ENCODE measurements at places on chromosomes 16 and 17. TPM values are rescaled to one million over a fixed set of nuclear protein-coding genes. Genes with fewer than 3 reads are reported as not detected.
A peak's percentile ranks its signal among the peaks of the same experiment; 100 is the strongest.

DNA sequence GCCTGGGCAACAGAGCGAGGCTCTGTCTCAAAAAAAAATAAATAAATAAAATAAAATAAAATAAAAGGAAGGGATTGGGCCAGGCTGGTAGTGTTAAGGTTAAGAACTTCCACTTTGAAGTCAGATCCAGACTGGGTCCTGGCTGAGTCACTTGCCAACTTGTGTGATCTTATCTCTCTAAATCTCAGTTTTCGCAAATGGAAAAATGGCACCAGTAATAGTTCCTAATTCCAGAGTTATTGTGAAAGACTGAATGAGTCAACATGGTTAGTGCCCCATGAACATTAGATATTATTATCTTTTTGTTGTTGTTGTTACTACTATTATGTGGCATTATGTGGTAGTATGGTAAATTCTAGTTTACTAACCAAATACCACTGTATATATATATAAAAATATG is 188.0 kb upstream of the AXIN2 start:
- DNase-seq: no peak

LRRC37A gene
- 4.4 TPM for polyA plus RNA-seq

DNA sequence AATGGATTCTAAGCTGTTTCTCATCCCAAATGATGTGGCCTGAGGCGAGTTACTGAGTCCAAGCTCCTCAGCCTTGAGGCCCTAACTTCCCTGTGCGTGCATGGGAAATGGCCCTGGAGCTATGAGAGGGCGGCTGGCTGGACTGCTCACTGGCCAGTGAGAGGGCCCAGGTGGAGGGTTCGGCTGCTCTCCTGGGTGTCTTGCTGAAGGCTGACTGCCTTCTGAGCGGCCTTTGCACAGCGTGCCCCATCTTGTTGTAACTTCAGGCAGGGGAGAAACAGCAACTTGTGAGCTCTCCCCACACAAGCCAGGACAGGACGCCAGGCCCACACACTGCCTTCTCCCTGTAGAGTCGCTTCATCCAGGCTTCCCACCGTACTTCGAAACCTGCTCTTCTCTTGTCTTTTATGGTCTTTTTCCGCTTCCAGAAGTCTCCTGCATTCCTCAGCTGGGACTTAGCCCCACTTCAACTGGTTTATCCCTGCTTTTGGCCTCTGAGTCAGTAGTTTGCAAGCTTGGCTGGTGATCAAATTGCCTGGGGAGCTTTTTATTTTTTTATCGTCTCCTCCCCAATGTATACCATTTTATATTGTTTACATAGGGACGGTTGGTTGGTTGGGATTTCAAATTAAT is 13.3 kb downstream of the CDH3 start:
- no peak for DNase-seq

TVP23A gene
- 3.6 TPM for polyA plus RNA-seq

DNA sequence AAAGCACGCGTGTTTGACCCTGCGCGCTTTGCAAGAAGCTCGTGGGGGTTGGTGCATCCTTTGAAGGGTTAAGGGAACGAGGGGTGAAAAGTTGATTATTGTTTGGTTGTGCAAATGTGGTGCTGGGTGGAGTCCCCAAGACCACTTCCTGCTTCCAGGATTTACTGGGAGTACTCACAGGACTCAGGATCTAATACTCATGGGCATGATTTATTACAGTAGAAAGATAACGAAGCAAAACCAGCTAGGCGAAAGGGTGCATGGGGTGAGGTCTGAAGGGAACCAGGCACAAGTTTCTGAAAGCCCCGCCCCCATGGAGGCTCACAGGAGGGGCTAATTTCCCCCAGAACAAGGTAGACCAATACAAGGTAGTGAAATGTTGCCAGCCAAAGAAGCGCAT is 58.8 kb downstream of the RPTOR start:
- DNase-seq: no peak

ZNF785 gene
- 21.2 TPM for polyA plus RNA-seq

DNA sequence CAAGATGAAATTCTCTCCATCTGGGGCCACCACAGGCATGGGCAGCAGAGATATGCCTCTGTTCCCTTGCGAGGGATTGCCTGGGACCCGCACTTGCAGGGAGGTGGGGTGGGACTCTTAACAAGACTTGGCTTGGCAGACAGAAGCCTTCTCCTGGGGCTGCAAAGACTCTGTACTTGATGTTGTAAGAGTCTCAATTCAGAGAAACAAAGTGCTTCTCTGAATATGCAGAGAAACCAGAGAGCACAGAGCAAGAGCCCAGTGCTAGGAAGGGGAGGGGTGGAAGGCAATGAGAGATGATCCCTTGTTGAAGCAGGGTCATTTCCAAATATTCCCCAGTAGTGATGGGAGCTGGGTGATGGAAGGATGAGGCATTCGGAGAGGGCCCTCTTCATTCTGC is 2.2 kb downstream of the MMP28 start:
- DNase-seq: no peak

GRCh38 chr17:57457188-57457587 is 200.9 kb downstream of the MSI2 start:
- no peak for DNase-seq

TRIM37 gene
- polyA plus RNA-seq: 27.4 TPM

DNA sequence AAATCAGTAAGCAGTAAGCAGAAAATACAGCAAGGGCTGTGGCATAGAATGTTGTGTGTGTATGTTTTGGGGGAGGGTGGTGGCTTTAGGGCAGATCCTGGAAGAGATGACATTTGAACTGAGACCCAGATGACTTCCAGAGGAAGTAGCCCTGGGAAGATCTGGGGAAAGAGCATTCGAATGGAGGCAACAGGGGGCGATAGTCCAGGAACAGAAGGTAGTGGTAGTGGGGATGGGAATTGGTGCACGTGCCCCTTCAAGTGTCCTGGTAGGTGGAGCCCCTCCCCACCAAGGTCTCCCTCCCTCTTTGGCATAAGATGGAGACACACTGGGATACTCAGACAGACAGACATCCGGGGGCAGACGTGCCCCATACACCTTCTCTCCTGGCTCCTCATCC is 14.1 kb downstream of the ARHGEF15 start:
- DNase-seq: no peak

DNA sequence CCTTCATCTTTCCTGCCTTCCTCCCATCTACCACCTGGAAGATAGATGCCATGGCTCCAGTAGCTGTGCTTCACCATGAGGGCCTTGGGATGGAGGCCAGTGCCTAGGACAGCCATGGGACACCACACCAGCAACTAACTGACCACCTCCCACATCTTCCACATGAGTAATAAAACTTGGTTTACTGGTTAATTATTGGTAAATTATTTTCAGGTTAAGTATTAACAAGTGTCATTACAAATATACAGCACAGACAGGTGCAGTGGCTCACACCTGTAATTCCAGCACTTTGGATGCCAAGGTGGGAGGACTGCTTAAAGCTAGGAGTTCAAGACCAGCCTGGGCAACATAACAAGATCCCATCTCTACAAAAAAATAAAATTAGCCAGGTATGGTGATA is 14.0 kb downstream of the CDIP1 start:
- DNase-seq: no peak

- DNase-seq: no peak
Measured at GRCh38 chr17:68646626-68647526, 45.7 kb upstream of the FAM20A start.

DNA sequence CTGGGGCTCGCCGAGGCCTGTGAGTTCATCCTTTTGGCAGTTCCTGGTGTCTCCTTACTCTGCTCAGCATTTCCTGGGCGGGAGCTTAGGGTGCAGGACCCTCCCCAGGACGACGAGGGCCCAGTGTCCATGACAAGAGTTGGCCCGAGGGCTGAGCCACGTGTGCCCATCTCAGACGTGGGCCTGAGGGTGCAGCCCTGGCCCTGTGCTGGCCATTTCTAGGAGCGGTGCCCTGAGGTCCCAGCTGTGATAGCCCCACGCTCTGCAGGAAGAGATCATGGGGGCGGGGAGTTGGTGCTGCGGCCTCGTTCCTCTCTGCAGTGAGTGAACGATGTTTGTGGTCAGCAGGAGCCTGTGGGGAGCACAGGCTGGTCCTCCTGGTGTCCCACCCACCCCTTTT is 6.0 kb upstream of the MC1R start:
- no peak for DNase-seq

DNA sequence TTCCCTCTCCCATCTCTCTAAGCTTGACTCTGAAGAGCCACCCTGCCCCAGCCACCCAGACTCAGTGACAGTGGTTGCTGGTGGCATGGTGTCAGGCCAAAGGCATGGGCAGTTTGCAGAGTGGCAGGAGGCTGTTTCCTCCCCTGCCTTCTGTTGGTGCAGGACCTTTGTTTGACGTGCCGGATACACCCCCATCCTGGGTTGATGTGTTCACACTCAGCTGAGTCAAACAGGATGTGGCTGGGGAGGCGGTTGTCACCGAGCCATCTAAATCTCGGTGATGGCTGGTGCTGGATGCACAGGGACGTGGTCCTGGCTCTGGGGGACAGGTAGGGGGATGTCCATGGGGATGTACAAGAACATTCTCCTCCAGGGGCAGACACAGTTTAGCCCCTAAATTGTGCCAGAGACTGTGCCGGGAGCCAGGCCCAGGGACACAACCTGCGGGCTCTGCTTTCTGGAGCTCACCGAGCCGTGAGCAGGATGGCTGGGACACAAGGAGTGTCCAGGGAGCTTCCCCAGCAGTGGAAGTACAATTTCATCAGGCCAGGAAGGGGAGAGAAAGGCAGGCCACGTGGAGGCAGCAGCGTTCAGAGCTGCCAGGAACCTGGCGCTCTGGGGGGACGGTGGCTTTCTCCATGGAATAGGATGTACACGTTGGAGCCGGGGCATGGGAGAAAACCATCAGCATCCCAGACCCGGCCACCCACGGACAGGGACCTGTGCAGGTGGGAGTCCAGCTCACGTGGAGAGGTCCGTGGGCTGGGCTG is 264.2 kb downstream of the SEC14L1 start:
- DNase-seq: no peak

- DNase-seq: no peak
Measured at GRCh38 chr16:30350134-30350871, 4.8 kb downstream of the CD2BP2 start.

DNA sequence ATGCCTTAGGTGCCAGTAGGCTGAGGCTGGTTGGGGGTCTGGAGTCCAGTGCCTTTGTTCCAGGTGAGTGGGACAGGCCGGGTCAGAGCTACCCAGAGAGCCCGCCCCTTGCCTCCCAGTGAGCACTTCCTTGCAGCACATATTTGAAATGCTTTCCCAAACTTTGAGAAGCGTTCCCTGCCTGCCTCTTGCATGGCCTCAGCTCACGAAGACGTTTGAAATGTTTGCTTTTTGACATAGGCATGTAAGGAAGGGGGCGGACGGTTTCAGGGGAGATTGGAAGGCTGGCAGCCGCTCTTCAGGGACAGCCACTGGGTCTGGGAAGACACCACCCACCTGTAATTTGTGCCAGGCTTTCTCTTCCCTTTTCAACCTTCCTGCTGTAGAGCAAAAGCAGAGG is 5.1 kb upstream of the FOXL1 start:
- no peak for DNase-seq

CCL4 gene
- 0.38 TPM for polyA plus RNA-seq

DNA sequence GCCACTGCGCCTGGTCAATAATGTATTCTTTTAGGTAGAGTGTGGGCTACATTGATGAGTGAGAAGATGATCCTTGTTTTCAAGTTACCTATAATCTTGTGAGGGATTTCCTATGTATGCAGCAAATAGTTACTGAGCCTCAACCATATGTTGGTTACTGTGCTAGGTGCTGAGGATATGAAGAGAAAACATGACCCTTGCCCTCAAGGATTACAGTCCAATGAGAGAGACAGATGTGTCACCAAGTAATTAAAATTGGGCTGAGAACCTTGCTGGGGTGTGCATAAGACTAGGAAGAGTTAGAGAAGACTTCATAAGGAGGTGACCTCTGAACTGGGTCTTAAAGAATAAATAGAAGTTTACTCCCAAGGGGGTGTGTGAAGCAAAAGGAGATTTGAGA is 7.4 kb downstream of the POLR2A start:
- no peak for DNase-seq

- no peak for DNase-seq
Measured at GRCh38 chr17:42686520-42687128, 4.3 kb downstream of the CNTNAP1 start.

AANAT gene
- 0.17 TPM for polyA plus RNA-seq

DNA sequence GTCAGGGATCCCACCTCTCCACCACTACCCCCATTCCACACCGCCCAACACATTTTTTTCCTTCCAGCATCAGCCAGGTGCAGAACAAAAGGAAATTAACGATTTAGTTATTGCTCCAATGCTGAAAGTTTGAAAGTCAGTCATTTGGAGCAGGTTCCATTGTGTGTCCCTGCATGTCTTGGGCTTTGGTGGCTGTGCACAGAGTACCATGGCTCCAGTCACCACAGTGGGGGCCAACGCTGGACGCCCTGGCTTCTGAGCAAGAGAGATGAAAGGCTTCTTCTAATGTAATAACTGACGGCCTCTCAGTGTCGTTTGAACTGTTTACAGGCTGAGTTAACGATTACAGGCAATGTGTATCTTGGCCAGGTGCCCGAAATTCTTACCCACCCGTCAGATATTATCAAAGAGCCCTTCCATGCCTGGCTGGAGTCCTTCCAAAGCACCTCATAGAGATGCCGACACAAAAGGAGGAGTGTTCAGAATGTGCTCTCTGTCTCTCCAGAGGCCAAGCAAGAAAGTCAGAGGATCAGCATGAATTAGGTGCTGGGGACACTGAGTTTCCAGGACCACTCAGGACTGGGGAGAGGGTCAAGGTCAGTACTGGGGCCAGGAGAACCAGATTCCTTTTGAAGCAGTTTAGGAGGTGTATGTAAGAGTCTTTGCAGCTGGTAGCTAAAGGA is 25.9 kb downstream of the RNF43 start:
- peak; percentile 68 for DNase-seq

DNA sequence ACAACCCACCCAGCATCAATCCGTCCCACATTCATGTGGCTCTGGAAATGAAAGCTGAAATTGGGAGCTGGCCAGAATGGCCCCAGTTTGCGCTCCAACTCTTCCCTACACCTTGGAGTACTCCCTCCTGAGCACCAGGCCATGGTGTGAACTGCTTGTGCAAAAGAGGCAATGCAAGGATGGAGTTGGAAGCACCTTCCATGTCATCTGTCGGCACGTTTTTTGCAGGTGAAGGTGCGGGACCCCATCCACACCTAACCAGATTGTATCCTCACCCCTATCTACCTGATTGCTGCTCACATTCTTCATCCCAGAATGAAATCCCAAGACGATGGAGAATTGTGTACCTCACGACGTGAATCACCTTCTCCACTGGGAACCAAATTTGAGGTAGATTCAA is 136.6 kb upstream of the WSB1 start:
- DNase-seq: no peak

DNA sequence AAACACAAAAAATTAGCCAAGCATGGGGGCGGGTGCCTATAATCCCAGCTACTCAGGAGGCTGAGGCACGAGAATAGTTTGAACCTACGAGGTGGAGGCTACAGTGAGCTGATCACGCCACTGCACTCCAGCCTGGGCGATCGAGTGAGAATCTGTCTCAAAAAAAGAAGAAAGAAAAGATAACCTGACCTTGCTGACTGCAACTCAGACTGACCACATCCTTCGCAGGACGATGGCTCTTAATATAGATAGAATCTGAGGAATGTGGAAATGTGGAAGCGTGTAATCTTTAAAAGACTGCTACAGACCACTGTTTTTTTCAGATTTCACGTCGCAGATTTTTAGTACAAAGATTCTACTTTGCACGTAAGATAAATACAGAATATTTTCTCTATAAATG is 37.8 kb downstream of the KLHDC4 start:
- no peak for DNase-seq

All from right renal pelvis (tissue), 4 donors.